A549 (cell line): ENCODE measurements at places on chromosomes 11 and 22. TPM values are rescaled to one million over a fixed set of nuclear protein-coding genes. Genes with fewer than 3 reads are reported as not detected.
A peak's percentile ranks its signal among the peaks of the same experiment; 100 is the strongest.

DNA sequence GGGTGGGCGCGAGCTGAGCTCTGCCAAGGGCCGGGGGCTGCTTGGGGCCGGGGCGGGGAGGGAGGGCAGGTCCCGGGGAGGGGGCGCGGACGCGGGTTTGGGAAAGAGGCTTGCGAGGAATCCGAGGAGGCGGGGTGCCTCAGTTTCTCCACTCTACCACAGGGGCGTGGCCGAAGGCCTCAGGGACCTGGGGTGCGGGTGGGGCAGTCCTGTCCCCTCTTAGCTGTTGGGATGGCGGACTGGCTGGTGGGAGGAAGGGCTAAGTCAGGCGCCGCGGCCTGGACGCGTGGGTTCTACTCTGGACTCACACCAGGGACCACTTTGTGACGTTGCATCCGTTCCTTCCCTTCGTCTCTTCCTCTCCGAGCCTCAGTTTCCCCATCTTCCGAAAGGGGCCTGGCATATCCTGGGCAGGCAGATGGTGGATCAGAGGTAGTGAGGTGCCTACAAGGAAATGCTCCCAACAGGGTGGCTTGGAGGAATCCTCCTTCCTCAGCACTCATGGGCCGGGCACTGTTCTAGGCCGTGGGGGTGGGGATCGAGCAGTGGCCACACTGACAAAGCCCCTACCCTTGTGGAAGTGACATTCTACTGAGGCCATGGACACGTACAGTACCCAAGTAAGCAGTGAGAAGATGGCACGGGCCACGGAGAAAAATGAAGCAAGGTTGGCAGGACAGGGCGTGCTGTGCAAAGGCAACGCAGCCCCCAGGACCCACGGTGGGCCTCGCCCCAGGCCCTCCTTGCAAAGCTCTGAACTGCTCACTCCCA lies 13.2 kb downstream of the IGLL1 start:
- DNase-seq = no peak

DNA sequence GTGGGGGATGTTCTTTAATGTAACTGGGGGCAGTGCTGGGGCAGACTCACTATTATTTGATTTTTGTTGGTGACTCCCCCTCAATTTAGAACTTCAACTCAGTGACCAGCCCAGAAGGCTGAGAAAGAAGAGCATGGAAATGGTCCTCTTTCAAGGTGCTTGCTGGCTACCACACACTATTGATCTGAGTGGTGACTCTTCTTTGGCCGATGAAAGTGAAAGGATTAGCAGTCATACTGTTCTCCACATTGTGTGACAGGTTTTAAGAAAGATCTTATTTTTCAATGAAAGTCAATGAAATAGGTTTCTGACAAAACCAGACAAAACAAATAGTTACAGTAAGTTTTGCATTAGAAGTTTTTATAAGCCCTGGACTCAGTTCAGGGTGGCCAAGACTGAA lies 29.9 kb downstream of the NLRP14 start:
- no peak for DNase-seq

- peak; percentile 19 for DNase-seq
Observed at GRCh38 chr22:37126882-37127281, 17.4 kb upstream of the TMPRSS6 start.

DNA sequence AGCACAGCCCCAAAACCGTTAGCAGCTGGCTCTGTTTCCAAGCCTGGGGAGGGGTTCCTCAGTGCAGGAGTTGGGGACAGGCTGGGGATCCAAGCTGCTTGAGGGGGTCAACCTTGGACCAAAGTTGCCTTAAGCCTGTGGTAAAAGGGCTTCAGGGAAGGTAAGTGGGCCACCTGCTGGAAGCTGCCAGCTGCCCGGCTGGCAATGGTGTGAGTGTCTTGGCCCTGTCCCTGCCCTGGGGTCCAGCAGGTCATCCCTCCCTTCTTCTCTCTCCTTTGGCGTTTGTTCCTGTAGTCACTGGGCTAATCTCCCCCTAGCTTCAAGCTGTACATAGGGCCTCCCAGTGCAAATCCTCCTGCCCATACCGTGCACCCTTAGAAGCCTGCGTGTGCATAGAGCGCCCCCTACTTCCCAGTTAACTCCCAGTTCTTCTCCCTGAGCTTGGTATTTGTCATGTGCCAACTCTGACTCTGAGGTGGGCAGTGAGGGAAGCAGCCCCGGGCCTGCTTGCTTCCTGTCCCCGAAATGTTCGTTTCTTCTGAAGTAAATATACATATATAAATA lies 4.4 kb downstream of the TMEM258 start:
- DNase-seq = peak; percentile 85

GRCh38 chr11:61021661-61022212 lies 50.3 kb downstream of the CD6 start:
- DNase-seq = no peak

The SNAP29 gene
- 13.4 to 14.2 TPM (median 13.8 TPM) in 3 replicates for polyA plus RNA-seq

- DNase-seq = no peak
Observed at GRCh38 chr11:10920205-10920604, 62.4 kb upstream of the ZBED5 start.
